ENCODE measurements at places on chromosomes 16 and 17.

DNA sequence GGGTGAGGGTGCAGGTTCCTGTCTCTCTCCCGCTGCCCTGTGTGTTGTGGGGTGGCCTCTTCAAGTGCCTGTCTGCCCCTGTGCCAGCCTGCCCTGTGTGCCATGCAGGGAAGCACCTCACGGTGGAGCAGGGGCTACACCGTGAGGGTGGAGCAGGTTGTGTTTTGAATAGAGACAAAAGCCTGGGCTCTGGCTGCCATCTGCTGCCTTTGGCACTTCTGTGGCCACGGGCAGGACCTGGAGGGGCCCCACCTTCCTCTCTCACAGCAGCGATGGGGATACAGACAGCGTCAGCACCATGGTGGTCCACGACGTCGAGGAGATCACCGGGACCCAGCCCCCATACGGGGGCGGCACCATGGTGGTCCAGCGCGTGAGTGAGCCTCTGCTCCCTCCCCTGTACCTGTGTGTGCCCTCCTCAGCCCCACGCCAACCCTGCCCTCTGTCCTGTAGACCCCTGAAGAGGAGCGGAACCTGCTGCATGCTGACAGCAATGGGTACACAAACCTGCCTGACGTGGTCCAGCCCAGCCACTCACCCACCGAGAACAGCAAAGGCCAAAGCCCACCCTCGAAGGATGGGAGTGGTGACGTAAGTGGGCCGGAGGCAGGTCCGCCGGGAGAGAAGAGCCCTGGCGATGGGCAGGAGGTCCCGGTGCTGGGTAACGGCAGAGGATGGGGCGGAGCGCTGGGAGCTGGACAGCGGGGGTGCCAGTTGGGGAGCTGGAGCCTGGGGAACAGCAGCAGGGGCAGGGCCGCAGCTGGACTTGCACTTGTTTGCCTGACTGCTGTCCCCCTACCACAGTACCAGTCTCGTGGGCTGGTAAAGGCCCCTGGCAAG is 5.4 kb upstream of the C17orf107 start:
- no peak for DNase-seq

DNA sequence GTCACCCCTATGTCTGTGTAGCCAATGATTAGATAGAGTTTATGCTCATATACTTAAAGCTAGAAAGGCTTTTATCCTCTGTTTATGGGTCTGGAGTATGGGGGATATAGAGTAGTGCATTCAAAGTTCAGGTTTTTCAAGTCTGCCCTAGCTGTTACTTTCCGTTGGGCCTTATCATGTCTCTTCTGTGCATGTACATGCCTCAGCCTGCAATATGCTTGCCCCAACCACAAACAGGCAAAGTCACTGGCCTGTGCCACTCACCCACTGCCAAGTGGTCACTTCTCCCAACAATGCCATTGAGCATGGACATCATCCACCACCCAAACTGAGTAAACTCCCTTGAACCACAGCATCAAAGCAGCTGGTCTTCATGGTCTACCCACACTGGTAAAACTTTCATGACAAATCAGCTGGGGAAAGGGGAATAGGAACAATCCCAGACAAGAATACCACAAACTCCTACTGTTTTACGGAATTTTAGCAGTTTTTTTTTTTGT is 70.3 kb upstream of the C17orf78 start:
- DNase-seq = no peak

- DNase-seq = no peak
Observed at GRCh38 chr17:35252651-35253050, 9.8 kb downstream of the SLFN5 start.

DNA sequence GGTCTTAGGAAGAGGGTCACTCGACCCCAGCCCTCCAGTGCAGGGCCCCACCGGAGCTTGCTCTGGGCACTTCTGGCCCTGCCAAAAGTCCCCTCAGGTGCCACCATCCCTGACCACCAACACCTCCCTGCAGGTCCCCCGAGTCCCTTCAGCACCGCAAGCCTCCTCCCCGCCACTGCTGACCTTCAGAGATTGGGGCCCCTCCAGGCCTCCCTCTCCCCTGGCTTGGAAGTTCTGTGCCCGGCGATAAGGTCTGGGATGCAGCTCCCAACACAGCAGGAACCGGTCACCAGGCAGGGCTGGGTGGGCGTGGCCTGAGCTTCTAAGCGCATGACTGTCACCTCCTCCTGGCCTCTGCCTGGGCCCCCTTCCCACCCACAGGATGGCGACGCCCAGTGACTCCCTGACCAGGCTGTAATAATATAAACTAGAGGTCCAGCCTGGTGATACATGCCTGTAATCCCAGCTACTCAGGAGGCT is 11.2 kb downstream of the PIEZO1 start:
- peak; percentile 73 for DNase-seq

DNA sequence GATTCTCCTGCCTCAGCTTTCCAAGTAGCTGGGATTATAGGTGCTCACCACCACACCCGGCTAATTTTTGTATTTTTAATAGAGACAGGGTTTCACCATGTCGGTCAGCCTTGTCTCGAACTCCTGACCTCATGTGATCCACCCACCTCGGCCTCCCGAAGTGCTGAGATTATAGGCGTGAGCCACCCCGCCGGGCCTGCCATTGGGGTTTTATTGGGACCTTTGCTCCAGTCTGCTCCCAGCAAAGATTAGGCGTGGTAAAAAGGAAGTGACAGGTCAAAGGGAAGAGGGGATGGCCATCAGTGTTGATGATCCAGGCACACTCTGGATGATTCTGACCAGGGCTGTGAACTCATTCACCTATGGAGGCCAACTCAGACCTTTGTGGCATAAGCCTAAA is 20.5 kb downstream of the MYLK3 start:
- DNase-seq = no peak

GRCh38 chr16:29156511-29156910 is 171.7 kb downstream of the LAT start:
- no peak for DNase-seq

GRCh38 chr16:3171855-3172593 is 16.0 kb upstream of the OR1F1 start:
- no peak for DNase-seq

DNA sequence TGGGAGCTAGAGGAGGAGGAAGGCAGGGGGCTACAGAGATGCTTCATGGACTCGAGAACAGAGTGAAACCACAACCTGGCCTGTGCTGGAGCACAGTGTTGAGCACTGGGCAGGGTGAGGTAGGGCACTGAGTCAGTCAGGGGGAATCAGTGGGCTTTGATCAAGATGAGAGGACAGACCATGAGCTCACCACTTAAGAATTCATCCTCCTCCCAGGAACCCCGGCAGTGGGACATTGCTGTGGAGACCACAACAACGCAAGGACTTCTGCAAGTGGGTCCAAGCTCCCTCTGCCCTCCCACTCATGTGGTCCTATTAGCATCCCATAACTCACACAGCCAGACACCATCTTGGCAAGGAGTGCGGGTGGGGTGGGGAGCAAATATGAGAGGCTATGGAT is 1.7 kb upstream of the CES5A start:
- DNase-seq = no peak

GRCh38 chr16:78984887-78985464 is 615.6 kb downstream of the MAF start:
- no peak for DNase-seq

DNA sequence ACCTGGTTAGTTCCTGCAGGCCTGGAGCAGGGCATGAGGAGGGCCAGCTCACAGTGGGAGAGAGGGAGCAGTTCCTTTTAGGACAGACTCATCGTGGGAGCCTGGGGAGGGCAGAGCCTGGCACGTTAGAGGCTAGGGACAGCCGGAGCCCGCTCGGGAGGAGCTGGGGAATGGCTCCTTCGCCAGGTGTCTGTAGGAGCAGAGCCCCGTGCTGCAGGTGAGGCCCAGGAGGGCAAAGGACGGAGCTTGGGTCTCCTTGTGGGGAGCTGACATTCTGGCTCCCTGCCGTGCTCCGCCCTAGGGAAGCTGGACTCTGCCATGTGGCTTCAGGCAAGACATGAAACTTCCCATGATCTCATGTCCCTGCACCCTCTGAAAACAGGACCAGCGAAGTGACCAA is 18.7 kb upstream of the MTSS2 start:
- no peak for DNase-seq

DNA sequence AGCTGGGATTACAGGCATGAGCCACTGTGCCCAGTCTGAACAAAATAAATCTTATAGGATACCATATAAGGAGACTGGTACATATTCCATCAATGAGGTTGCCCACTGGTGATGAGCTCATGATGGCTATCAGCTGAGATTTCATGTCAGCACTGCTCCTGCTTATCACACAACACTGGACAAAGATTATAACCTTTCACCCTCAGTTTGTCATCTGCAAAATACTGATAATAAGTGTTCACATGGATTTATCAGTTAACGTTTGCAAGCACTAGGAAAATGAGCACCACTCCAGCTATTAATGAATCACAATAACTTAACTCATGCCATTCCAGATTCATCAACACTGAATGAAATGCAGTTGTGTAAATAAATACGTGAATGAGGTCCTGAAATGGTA is 83.7 kb downstream of the SSH2 start:
- DNase-seq = no peak

DNA sequence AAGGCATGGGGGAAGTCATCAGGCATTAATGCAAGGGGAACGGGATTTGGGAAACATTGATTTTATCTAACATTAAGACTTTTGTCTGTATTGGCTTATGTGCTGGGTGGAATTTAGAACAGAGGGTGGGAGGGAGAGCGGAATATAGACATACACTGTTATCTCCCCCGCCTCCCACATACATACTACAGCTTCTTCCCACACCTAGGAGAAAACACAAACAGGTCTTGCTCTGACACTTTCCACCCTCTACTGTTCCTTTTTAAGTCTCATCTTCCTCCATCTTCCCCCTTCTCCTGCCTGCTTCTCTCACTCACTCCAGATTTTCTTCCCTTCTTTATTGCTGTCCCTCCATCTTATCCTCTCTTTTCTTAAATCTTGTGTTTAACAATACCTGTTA is 425 bp downstream of the OR4D1 start:
- no peak for DNase-seq

DNA sequence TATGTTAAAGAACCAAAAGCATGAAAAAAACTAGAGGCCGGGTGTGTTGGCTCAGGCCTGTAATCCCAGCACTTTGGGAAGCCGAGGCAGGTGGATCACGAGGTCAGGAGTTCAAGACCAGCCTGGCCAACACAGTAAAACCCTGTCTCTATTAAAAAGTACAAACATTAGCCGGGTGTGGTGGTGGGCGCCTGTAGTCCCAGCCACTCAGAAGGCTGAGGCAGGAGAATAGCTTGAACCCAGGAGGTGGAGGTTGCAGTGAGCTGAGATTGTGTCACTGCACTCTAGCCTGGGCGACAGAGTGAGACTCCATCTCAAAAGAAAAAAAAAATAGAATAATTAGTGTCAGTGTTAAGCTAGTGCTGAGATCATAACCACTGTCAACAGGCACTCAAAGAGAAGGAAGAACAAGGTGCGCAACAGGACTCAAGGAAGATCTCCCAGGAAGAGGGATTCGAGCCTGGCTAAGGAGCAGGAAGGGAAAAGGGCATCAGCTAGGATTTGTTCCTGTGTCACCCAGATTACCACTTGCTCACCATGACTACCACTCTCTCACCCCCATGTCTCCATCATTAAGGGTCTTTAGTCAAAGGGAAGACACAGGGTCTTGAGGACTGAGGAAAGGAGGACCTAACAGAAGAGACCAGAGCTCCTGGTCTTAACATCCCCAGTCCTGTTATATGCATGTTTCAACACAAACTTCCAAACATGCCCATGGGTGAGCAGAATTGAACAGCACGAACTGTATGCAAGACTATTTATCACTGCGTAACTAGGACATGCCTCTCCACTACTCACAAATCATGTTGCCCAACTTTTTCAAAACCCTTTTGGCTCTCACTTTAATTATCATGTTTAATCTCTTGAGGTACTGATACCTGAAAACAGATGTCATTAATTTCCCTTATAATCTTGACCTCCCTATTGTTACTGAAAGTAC is 88.3 kb upstream of the PLEKHM1 start:
- no peak for DNase-seq

- no peak for DNase-seq
Observed at GRCh38 chr16:13414154-13414553, 505.8 kb upstream of the ERCC4 start.

DNA sequence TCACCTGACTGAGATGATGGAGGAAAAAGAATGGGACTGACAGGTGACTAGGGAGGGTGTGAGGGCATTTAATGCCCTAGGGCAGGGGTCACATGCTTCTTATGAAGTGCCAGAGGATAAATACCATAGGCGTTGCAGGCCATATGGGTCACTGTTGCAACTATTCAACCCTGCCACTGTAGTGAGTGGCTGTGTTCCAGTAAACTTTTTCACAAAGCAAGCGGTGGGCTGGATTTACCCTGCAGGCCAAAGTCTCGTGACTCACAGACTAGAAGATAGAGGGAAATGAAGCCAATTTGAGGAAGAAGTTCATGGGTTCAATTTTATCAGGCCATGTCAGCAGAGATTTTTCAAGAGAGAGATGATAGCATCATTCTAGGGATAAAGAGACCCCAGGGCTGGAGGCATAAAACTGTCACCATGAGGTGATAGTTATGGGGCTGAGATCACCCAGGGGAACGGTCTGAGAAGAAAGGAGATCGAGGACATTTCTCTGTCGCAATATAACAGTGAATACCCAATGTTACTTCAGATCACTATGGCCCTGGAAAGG is 8.6 kb downstream of the ARHGAP17 start:
- DNase-seq = no peak

DNA sequence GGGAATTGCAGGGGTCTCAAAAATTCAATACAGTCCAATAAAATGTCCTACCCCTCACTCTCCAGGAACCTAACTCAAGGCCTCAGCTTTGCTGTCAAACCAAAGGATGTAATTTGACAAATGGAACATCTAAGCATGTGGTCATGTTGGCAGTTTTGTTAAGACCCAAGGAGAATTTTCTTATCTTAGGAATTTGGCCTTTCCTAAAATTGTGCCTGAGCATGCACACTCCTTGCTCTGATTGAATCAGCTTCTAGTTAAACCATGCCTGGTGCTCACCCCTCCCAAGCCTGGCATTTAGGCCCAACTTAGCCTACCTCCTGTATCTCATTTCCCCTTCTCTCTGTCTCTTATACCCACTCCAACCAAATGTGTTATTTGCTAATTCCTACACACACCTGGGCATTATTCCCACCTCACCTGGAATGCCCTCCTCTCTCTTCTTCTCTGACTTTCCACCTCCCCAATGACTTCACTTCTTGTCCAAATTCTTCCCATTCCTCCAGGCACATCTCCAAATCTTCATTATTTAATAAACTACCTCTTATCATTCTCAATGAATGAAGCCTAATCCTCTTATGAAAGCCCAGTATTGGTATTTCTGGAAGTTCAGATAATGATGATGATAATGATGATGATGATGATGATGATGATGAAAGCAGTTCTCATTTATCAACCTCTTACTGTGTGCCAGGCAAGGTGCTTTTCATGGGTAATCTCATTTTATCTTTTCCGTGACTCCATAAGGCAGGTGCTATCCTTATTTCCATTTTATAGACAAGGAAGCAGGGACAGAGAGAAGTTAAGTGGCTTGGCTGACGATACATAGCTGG is 178.0 kb upstream of the IRX6 start:
- DNase-seq = no peak
